Effector memory CD8-positive, alpha-beta T cell (primary cell): ENCODE measurements at places on chromosomes 12 and 14.

GRCh38 chr14:71355324-71356201 lies 448.3 kb downstream of the PCNX1 start:
- DNase-seq, result no peak
- no peaks in the 10 kb centered on the region for H3K27me3 ChIP-seq
- no peak overlapping the region for H3K4me3 ChIP-seq
- H3K4me1 ChIP-seq, result peaks cover 42% of the 10 kb centered on the region

DNA sequence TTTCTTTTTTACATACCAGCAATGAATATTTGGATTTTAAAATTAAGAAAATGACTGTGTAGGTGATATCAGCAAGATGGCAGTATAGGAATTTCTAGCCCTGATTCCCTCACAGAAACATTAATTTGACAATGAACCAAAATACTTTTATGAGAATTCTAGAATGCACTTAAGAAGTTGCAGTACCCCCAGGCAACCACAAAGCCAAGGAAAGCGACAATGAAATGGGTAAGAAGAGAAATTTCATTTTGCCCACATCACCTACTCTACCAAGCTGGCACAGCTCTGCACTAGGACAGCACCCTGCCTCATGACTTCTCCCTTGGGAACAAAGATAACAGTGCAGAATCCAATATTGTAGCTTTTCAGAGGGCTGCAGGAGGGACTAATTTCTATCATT lies 6.6 kb downstream of the OR9K2 start:
- no peaks in the 10 kb centered on the region for H3K4me1 ChIP-seq
- DNase-seq, result no peak
- H3K27ac ChIP-seq, result no peak overlapping the region
- H3K27me3 ChIP-seq, result peaks cover 76% of the 10 kb centered on the region
- H3K4me3 ChIP-seq, result no peak overlapping the region
- no peaks in the 10 kb centered on the region for H3K36me3 ChIP-seq

DNA sequence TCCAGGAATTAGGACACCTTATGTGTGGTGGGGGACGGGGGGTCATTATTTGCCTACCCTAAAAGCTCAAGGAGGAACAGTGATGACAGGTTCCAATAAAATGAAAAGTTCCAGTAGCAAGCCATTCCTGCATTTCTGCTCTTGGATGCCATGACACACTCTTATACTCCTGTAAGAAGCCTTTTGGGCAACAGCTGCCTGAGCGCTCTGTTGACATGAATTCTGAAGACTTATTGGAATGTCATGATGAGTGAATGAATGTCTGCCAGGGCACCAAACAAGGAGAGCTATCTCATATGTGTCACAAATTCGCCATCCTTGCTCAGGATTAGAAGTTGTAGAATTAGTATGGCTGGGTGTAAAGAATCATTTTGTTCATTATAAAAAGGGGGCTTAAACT lies 36.3 kb downstream of the PTGER2 start:
- H3K27ac ChIP-seq, result peak overlapping the region; percentile 82
- DNase-seq, result no peak
- no peaks in the 10 kb centered on the region for H3K27me3 ChIP-seq
- no peaks in the 10 kb centered on the region for H3K36me3 ChIP-seq
- H3K4me3 ChIP-seq, result no peak overlapping the region
- H3K4me1 ChIP-seq, result peaks cover 51% of the 10 kb centered on the region

DNA sequence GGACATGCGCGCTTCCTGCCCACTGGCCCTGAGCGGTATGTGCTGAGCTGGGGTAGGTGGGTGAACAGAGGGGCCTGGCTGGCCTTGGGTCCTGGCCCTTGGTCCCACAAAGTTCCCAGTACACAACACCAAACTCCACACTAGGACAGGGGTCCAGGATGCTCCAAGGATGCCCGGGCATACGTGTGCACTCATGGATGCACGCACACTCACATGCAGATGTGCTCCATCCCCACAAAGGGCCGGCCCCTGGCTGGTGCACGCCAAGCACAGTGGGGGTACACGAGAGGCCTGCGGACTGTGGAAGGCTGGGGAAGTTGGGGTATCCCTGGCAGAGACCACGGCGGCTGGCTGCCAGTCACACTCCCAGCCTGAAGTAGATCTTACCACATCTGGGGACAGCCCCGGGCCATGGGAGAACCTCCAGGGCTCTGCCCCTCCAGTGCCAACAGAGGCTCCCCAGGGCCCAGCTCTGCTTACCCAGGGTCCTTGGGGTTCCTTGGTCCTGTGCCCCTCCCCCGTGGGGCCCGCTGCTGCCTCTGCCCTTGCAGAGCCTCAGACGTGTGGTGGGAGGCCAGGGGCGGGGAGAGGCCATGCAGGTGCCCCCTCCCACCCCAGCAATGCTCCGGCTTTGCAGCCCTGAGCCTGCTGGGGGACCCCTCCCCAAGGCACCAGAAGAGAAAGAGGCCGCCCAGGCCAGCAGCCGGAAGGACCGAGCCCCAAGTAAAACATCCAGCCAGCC lies 24.0 kb upstream of the NUDT14 start:
- peaks cover 20% of the 10 kb centered on the region for H3K36me3 ChIP-seq
- H3K27ac ChIP-seq, result peak overlapping the region; percentile 23
- DNase-seq, result no peak
- peaks cover 8% of the 10 kb centered on the region for H3K27me3 ChIP-seq

GRCh38 chr14:74246542-74246941 lies 7.3 kb downstream of the VSX2 start:
- peaks cover 9% of the 10 kb centered on the region for H3K4me1 ChIP-seq
- H3K27me3 ChIP-seq, result peaks cover 98% of the 10 kb centered on the region
- DNase-seq, result no peak
- H3K36me3 ChIP-seq, result peaks cover 3% of the 10 kb centered on the region
- no peak overlapping the region for H3K27ac ChIP-seq
- no peak overlapping the region for H3K4me3 ChIP-seq

DNA sequence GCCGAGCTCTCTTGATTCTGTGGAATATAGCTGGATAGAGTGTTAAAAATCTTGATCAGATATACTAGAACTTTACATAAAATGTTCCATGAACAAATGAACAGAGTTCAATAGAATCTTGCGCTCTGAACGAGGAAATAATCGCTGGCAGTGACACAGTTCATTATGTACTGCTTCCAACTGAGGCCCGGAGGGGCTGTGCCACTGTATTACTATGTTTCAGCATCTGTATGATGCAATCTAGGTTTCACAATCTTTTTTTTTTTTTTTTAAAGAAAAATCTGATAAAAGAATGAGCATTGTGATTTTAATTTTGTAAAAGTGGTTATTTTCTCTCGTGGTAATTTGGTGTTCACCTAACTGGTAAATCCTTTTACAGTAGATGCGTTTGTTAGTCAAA lies 77.2 kb downstream of the FERMT2 start:
- DNase-seq, result no peak
- no peaks in the 10 kb centered on the region for H3K27me3 ChIP-seq
- H3K4me3 ChIP-seq, result no peak overlapping the region

DNA sequence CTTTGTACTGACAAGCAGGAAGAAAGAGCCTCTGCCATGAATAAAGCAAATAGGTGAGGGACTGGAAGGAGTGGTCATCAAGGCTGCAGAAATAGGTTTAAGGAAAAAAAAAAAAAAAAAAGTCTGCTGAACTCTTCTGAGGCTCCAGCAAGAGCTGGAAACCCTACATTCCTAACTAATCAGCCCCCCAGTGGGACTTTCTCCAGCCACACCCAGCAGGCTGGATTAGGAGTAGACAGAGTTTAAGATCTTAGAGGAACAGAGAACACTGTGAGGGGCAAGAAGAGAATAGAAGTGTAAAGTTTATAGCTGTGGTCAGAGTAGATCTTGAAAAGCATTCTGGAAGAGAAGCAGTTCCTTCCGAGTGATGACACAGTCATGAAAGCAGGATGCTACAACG lies 66.4 kb downstream of the ATXN2 start:
- peaks cover 28% of the 10 kb centered on the region for H3K36me3 ChIP-seq
- H3K27ac ChIP-seq, result no peak overlapping the region
- H3K27me3 ChIP-seq, result no peaks in the 10 kb centered on the region
- no peaks in the 10 kb centered on the region for H3K4me1 ChIP-seq
